ENCODE measurements at places on chromosomes 3 and 15.

DNA sequence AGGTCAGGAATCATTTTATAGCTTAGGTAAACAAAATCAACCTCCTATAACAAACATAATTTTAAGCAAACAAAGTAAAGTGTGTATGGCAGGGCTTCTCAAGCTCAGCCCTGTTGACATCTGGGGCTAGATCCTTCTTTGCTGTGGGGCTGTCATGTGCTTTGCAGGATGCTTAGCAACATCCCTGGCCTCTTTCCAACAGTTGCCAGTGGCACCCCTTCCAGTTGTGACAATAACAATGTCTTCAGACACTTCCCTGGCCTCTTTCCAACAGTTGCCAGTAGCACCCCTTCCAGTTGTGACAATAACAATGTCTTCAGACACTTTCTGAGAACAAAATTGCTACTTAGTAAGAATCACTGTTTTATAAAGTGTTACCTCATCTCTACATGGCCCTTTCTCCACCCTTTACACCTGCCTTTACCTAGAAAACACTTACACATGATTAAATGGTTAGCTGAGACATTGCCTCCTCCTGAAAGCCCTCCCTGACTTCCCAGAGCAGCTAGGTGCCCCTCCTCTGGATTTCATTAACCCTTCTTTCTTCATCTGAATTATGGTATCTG lies 194.0 kb upstream of the LMCD1 start:
- no peak for DNase-seq

- no peak for DNase-seq
Measured at GRCh38 chr3:152909180-152909883, 74.4 kb downstream of the P2RY1 start.

DNA sequence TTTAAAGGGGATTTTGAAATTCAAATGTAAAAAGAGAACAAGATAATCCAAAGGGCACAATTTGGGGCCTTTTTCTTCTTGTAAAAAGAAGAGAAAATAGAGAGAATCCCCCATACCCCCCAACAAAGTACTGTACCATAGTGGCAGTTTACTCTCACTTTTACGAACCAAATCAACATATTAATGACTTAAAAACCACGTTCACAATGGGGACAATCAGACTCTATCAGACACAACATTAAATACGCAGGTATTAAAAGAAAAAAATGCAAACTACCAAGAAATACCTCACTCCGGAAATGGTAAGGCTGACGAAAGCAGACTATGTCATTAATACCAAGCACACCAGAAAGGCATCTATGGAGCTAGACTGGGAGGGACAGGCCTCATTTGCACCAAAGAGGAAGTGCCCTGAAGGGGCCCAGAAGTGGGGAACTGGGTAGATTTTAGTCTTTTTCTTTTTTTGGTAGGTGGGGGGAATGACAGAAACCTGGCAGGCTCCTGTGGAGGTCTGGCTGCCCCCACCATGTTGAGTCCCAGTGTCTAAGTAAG lies 134.3 kb downstream of the TIGIT start:
- DNase-seq: no peak

GRCh38 chr3:164608554-164609276 lies 469.6 kb downstream of the SI start:
- DNase-seq: no peak

DNA sequence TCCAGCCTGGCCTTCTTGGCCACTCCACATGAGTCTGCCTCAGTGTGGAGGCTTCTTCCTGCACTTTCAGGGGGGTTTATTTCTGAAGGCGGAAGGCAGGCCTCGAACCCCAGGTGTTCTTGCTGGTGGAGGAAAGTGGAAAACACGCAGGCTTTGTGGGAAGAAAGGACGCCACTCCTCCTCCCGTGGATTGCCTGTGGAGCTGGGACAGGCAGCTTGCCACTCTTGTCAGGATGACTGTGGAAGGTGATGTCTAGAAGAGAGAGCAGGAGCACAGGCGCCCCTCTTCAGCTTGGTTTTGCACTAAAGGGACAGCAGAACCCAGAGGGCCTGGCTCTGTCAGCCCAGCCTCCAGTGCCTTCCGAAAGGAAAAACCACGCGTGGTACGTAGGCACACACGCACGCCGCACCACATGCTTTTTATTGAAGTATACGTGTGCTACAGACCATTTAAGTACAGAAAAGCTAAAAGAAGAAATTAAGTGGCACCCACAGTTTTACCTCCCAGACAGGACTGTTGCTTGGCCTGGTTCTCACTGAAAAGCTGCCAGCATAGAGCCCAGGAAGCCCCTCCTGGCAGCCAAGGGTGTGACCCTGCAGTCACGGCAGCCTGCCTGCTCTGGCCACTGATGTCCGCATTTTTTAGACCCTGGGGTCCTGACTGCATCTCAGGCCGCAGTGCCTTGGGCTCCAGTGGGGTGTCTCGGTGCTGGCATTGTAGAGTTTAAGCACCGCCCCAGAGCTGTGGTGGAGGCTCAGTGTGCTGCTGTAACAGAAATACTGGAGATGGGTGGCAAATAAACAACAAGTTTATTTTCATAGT lies 21.6 kb downstream of the KLF13 start:
- no peak for DNase-seq

- DNase-seq: no peak
Measured at GRCh38 chr15:36178303-36178633, 401.2 kb upstream of the CDIN1 start.

- DNase-seq: no peak
Measured at GRCh38 chr3:149967086-149967685, 3.5 kb downstream of the PFN2 start.

- no peak for DNase-seq
Measured at GRCh38 chr3:40309925-40310695, 603 bp downstream of the EIF1B start.

- DNase-seq: no peak
Measured at GRCh38 chr15:90638963-90639362, 78.2 kb upstream of the BLM start.

GRCh38 chr15:74826921-74827320 lies 494 bp downstream of the CPLX3 start:
- no peak for DNase-seq

- DNase-seq: no peak
Measured at GRCh38 chr15:76024021-76024768, 12.0 kb upstream of the NRG4 start.

DNA sequence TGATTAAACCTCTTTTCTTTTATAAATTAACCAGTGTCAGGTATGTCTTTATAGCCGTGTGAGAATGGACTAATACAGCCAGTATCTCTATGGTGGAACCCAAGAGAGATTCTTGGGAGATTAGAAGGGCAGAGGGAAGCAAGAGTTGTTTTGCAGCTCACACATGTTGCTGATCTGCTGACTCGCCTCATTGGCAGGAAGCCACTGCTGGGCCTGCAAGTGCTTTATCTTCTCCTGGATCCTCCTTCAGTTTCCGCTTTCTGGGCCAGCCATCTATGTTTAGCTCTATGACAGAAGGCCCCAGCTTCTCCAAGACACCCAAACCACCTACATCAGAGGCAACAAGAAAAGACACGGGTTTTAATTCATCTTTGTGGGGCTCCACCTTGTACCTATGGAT lies 23.4 kb upstream of the GALNT15 start:
- DNase-seq: no peak

- no peak for DNase-seq
Measured at GRCh38 chr3:149820183-149820582, 7.2 kb downstream of the RNF13 start.

DNA sequence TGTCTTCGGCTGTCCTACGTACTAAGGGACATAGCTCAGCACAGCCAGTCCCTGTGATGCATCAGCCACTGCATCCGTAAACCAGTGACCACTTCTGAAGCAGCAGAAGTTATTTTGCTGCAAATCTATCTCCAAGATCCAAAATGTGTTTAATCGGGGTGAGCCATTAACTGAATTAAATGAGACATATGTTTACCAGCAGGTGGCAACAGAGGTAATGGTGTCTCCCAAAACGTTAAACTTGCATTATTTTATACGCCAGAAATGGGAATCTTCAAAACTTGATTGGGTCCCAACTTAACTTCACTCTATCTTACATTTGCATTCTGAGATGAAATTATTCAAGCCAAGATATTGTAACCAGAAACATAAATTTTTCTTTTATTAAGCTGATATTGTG lies 75.3 kb upstream of the BOC start:
- no peak for DNase-seq

GRCh38 chr3:197135212-197135611 lies 105.6 kb upstream of the MELTF start:
- no peak for DNase-seq

- no peak for DNase-seq
Measured at GRCh38 chr3:192259661-192260060, 467.7 kb downstream of the FGF12 start.

- no peak for DNase-seq
Measured at GRCh38 chr3:27353221-27353620, 16.0 kb downstream of the NEK10 start.

DNA sequence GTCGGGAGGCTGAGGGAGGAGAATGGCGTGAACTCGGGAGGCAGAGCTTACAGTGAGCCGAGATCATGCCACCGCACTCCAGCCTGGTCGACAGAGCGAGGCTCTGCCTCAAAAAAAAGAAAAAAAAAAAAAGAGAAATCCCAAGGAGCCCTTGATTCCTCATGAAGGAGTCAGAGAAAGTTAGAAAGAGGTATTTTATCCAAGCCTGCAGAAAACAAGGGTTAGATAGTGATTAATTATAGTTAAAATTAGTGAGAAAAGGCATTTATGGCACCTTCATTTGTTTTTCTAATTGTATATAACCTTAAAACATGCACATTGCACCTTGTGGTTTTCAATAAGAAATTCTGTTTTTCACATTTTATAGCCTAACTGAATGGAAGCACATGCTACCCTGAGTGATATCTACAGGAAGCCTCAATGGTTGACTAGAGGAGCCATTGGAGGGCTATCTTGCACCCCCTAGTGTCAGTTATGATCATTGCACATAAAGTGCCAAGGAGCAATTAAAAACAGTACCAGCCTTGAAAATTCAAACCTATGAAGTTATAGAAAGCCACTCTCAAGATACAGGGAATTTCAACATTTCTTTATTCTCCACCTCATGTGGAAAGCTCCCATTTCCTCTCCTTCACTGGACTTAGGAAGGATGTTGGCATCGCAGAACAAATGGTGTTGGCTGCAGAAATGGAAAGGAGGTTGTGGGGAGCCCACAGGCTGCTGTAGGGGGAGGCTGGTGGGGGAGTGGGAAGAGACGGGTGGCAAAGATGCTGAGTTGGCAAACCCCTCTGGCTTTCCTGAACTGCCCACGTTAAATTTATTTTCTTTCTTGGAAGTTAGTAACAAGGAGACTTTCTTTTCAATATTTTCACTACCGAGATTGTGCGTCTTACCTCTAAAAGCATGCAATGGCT lies 48.5 kb downstream of the ITGA11 start:
- no peak for DNase-seq

DNA sequence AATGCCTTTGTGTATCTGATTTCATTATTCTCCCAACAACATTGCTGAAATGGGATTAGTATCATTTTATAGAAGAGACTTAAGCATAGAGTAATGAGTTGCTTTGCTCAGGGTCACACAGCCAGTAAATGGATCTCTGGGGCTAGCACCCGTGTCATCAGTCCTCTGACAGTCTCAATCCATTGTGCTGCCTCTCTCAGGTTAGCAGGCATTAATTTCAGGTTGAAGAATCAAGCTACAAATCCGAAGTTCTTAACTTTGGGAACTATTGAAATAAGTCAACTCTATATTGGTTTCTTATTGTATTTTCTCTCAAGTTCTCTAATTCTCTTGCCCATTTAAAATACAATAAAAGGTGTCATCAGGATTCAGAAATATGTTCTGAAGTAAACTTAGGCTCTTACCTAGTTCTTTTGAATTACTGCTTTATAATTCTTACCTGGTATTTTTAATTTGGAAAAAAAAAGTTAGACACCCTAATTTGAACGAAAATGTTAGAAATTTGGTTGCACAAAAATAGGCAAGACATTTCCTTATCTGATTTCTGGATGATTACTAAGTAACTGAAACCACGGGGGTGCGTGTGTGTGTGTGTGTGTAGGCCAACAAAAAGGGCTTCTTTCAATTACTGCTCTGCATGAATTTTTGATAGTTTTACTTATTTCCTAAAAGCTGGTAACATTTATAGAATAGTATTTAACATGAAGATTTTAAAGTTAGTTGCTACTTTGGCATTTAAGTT lies 189.8 kb downstream of the MBNL1 start:
- DNase-seq: no peak

- DNase-seq: no peak
Measured at GRCh38 chr15:49412797-49413196, 10.2 kb upstream of the FGF7 start.

DNA sequence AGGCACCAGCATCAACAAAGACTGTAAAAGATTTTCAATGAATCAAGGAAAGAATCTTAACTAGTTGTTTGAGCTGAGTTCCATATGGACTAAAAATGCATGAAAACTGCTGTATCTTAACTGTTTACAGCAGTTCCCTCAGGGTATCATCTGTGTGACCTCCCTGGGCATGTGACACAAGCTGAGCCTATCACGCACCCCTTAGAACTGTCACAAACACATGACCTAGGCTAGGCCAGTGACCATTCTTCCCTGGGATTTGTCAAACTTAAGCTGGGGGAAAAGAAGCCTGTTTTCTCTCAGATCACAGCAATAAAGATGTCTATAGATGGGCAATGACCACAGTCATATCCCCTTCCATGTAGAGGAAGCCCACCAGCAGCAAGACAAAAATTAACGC lies 35.7 kb downstream of the IGF2BP2 start:
- no peak for DNase-seq

- no peak for DNase-seq
Measured at GRCh38 chr3:160154033-160154432, 71.2 kb upstream of the C3orf80 start.

- DNase-seq: no peak
Measured at GRCh38 chr3:46907271-46907670, 29.8 kb downstream of the PTH1R start.

Measured in activated gamma-delta T cell (primary cell).